ENCODE measurements at places on chromosomes 5 and 9.

- DNase-seq = no peak
Measured at GRCh38 chr9:89844075-89844474, 239.3 kb downstream of the GADD45G start.

- peak; percentile 44 for DNase-seq
Measured at GRCh38 chr5:57889558-57889957, 406.9 kb upstream of the ACTBL2 start.

DNA sequence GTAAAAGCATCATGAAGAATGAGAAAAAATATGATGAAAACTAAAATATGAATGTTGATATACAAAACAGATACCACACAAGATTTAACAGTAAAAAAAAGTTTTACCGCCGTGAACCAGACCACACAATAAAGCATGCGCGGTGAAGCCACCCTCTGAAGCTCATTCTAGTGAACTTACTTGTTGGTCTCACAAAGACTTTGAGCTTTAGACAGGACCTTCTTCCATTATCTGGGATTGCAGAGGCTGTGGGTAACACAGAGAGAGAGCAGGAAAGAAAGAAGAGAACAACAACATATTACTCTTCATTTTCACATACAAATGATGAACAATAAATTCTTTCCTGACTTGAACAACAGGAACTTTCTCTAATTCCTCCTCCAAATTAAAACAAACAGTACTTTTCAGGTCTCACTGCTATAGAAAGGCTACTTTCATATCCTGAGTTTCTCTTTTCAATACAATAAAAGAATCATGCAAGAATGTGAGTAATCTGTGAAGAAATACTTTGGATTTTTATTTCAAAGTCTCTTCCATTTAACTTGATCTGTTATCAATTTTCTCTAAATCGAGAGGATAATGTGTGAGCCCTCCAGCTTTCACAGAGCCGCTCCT, 283.1 kb downstream of the EFNA5 start:
- DNase-seq = no peak

GRCh38 chr9:96187151-96187555, 114.8 kb downstream of the HSD17B3 start:
- DNase-seq = no peak

DNA sequence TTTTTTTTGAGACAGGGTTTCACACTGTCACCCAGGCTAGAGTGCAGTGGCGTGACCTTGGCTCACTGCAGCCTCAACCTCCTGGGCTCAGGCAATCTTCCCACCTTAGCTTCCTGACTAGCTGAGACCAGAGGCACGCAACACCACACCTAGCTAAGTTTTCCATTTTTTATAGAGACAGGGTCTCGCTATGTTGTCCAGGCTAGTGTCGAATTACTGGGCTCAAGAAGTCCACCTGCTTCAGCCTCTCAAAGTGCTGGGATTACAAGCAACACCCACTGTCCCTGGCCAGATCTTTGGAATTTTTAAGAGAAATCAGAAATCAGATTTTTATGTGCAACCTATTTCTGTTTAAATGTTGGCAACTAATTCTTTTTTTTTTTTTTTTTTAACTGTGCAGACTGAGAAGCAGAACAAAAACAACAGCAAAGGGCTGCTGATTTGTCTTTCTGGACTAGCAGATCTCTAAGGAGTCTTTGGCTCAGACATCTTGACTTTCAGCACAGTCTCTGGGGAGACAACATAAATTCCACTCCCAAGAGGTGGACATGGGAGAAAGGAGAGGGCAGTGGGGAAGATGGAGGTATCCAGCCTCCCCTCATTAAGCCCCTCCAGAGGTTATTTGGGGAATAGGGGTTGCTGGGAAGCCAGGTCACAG, 54.4 kb upstream of the FABP6 start:
- no peak for DNase-seq

- no peak for DNase-seq
Measured at GRCh38 chr9:37034938-37035647, 1.0 kb upstream of the PAX5 start.

DNA sequence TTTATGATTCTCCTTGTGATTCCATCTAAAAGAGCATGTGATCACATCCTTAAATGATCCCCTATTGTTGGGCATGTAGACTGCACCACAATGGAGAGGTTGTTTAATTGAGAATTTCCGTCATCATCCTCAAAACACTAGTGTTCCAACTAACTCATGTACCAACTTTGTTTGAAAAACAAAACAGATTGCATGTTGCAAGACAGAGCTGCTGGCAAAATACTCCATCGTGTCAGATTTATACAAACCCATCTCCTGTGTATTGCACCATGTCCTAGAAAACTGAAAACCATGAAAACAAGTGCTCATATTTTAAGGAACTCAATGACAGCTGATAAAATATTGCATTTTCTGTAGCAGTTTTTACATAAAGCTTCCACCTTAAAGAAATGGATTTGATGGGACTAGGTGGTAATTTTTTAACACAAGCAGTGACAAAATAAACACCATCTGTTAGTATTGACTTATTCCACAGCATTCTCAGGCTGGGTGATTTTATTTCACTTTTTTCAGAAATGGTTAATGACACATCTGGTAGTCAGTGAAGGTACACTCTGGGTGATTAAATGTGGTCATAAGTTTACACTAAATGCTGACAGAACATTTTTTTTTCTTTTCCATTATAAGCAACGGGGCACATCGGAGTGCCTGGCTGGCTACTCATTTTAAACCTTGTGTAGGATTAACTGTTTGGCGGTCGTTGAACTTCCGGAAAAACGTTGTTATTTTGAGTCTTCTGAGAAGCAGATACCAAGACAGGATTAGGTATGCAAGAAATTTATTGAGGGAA, 602.9 kb upstream of the WWC1 start:
- no peak for DNase-seq

GRCh38 chr5:89034588-89034987, 151.6 kb upstream of the MEF2C start:
- no peak for DNase-seq

GRCh38 chr9:134396258-134396742, 70.0 kb downstream of the RXRA start:
- no peak for DNase-seq

DNA sequence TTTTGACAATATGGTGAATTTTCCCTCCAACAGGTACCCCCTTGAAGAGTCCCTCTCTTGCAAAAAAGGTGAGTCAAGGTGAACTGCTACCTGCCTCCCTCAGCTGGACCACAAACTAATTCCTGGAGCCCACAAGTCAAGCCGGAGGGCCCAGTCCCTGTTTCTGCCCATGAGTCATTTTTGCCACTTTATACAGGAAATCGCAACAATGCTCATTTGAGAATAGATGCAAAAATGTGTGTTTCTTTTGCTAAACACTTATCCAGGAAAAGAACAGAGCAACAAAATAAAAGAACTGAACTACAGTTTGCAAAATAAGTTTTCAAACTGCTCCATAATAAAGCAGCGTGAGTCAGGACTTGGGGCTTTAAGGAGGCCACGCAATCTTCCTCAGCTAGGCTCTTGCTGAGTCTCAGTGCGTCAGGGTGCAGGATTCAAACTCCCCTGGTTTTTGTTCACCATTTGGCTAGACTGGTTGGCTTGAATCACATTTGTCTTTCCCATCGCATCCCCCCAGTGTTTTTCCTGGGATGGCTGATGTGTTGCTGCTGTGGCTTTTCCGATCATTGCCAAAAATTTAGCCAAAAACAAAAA, 102.7 kb downstream of the GOLPH3 start:
- DNase-seq = no peak

DNA sequence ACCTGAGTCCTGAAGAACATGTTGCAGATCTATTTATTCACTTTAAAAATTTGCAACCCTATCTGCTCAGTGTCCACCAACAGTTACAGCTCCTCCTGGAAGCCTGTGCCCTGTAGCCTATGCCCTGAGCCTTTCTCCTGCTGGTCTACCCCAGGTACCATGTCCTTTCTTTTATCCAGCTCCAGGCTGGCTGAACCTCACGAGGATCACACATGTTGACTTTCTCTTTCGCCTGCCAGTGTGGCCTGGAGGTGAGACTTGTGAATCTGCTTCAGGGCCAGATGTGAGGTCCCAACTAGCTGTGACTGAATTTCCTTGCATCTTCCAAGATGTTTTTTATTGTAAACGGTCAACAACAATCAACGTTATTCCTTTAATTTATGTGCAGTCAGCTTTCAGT, 70.7 kb downstream of the GDNF start:
- DNase-seq = no peak

DNA sequence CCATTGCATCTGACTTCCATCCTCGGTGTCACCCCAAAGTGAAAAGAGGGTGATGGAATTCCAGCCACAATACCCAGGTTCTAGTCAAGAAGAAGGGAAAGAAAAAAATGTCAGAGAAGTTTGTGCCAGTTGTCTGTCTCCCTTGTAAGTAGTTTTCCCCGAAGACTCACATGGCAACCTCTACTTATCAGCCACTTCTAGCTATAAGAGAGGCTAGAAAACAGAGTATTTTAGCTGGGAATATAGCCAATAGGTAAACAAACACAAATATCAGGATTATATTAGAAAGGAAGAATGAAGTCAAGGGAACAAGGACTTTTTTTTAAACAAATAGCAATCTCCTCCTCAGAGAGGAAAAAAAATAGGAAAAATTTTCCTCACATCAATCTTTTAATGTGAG, 12.2 kb upstream of the ISL1 start:
- DNase-seq = no peak

- DNase-seq = no peak
Measured at GRCh38 chr9:38395653-38396370, 3.3 kb downstream of the ALDH1B1 start.

DNA sequence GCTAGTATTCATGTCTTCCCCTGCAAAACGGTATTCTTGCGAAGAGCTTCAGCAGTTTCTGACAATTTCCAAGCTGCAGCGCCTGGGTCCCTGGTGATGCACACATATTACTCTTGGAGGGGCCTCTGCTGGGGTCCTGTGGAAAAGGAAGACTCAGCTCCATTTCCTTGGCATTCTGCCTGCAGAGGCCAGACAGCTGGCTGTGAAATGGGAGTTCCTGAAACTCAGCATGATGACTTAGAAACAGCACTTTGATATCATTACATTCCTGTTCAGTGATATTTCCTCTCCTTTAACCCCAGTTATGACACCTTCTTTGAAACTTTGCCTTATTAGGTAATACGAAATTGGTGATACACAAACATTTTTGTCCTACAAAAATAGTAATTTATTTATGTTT, 98.5 kb downstream of the APBA1 start:
- DNase-seq = no peak

DNA sequence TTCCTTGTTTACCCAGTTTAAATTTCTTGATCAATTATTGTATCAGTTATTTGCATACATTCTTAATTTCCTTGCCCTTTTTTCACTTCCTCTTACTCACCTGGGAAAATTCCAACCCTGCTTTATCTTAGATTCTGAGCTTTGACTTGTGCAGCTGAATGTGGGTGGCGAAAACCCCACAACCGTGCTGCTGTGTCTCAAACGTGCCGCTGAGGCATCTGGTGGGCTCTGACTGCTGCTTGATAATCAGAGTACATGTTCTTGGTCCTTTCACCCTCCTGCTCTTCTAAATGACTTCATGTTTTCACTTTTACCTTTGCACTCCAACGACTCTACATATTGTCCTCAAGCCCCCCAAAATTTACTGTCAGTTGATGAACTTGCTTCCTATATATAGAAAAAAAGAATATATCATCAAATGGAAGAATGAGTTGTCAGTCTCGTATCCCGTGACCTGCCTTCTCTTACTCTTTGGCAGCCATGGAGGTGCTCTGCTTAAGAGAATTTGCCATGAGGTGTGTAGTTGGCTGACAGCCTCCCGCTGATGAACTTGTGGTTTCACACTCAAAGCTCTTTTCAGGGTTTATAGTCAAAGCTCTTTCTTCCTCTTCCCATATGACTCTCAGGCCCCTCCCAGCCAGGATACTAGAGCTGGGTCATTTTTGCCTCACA, 14.0 kb upstream of the JAK2 start:
- no peak for DNase-seq

DNA sequence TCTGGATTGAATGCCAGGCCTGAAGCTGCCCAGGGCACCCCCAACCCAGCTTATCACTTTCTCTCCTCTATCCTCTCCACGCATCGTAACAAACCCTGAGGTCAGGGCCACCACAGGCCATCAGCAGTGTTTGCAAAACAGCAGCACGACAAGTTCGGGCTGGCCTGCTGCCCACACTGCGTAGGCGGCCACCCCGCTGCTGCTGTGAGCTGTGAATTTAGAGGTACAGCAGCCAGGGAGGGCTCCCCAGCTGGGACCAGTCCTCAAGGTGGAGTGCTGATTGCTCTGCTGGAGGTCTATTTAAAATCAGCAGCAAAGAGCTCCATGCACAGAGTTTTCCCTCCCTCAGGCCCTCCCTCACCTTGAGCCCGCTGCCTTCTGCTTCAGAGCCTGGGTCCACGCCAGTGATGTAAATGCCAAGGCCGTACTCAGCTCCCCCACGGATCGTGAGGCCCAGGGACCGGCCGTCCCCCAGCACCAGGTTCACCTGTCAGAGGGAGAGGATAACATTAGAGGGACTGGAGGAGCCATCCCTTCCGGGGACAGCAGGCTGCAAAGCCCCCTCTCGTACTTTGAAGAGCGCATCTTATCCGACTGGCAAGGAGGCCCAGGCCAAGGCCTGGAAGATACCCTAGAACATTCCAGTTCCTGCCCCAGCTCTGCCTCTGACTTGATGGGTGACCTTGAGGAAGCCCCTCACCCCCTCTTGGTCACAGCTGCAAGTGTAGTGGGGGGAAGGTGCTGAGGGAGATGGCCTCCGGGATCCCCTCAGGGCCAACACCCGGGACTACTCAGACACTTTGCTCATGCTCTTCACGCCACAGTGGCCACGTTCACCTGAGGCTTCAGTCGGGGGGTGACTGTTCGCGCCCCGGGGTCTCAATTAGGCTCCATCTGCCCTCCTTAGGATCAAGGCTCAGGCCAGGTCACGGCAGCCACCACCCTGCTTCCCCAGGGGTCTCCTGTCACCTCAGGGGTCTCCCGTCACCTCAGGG, 39.1 kb downstream of the WHRN start:
- no peak for DNase-seq

Data from ureter (tissue), 1 donor.